Renal pelvis (tissue), 12 donors: ENCODE measurements at places on chromosomes 13 and 19. TPM values are rescaled to one million over a fixed set of nuclear protein-coding genes. Genes with fewer than 3 reads are reported as not detected.

CABP5 gene
- polyA plus RNA-seq: not detected

FGF21 gene
- polyA plus RNA-seq: not detected

CEACAM5 gene
- 0.14 TPM for polyA plus RNA-seq

C19orf44 gene
- 17.8 TPM for polyA plus RNA-seq

PPM1N gene
- polyA plus RNA-seq: 0.68 TPM

DNA sequence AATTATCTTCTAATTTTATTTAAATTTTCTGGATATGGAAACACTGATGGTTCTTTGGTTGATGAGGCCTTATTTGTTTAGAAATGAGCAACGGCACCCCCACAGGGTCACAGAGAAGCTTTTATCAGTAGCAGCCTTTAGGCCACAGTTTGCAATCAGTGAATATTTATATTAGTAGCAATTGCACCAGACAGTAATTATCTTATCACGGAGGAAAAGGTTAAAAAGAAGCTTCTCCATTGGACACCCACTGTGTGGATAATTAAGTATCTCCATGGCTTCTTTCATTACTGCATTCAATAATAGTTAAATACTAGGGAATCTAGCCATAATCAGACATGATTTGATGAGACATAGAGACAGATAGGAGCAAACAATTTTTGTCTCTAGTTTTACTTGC, 2099.2 kb upstream of the PCDH20 start:
- no peak for DNase-seq

DNA sequence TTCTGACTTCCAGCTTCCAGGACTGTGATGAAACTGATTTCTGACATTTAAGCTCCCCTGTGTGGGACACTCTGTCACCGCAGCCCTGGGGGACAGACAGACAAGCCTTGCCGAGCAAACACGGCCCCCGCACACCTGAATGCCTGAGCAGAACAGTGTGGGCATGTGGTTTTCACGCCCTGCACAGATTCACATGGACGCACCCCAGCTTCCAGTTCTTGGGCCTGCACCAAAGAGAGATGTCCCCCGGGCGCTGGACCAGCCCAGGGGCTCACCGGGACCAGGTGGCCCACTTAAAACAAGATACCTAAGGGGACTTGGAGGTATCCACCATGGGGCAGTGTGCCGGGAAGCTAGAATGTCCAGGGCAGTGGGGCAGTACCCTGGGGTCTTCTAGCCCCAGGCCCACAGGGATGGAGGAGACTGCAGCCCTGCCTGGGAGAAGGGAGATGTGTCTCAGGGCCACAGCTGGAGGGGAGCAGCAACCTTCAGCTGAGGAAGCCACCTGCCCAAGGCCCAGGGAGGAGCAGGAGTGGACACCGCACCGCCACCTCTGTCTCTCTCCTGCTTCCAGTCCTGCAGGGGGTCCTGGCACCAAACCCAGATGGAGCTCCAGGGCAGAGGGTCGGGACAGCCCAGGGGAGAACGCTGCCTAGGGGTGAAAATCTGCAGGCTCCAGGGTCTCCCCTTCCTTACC, 50.5 kb downstream of the SOX1 start:
- DNase-seq: no peak

DNA sequence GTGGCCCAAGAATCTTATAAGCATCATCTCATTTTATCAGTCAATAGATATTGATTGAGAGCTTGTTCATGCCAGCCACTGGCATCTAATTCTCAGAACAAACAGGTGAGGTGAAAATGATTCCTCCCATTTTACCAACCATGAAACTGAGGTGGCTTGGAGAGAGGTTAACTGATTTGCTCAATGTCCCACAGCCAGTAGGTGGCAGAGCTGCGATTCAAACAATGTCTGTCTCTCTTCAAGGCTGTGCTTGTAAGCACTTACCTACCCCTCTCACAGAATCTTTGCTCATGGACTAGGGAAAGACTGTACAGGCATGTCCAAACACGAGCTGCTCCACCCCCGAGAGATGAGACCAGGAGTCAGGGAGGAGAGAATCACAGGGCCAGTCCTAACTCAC, 21.5 kb upstream of the GSX1 start:
- no peak for DNase-seq

DNA sequence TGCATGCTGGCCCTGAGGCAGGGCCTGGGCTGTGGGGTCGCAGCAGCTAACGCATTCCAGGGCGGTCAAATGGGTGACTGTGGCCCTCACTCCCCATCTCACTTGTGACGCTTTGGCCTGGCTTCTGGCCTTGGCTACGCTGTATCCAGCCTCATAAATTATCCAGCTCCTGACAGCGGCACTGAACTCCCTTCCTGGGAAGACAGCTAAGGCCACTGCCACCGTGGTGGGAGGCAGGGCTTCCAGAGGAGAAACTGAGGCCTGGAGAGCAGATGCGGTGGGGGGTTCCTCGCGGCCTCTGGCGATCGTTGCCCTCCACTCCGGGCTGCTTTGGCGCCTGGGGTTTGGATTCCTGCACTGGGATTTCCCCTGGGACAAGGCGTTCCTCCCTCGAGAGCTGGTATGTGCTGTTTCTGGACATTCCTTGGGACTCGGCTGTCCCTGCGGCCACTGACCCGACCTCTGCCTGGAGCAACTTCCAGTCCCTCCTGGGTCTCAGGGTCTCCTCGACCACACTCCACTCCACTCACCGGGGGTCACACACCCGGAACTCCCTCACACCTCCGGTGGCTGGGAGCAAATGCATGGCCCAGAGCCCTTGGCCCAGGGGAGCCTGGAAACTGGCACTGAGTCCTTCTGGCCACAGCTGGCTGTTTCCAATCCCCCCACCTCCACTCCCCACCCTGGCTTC, 3.4 kb downstream of the TBXA2R start:
- DNase-seq: no peak

- DNase-seq: no peak
These were observed 418.9 kb downstream of the KLF12 start for GRCh38 chr13:73715114-73715910.

DNA sequence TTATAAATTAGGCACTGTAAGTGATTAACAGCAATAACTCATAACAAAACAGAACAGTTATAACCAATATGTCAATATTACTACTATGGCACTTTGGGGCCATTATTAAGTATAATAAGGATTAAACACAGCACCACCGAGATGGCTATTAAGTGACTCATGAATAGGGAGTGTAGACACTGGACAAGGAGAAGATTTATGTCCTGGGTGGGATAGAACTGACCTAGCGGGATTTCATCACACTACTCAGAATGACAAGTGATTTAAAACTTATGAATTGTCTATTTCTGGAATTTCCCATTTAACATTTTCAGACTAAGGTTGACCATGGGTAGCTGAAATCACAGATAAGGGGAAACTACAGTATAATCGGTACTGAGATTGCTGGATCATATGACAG, 79.0 kb upstream of the SLC7A1 start:
- no peak for DNase-seq
